ENCODE measurements at places on chromosomes 4 and X.

GRCh38 chr4:173489514-173489913, 40.5 kb downstream of the HAND2 start:
- ATAC-seq: no peak

DNA sequence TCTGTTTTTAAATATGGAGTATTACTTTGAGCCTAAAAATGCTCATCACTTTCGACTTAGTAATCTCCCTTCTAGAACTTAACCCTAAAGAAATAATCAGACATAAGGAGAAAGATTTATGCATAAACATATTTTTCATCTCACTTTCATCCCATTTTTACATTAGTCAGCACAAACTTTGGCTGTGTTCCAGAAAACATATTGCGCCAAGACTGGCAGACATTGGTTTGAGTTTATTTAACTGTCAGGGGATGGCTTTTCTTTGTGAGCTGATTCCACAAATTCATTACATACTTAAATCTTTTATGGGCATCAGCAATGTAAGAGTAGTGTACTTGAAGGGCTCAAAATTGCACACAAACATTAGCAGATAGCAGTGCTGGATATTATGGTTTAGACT, 23.7 kb downstream of the MAOA start:
- no peak for ATAC-seq

DNA sequence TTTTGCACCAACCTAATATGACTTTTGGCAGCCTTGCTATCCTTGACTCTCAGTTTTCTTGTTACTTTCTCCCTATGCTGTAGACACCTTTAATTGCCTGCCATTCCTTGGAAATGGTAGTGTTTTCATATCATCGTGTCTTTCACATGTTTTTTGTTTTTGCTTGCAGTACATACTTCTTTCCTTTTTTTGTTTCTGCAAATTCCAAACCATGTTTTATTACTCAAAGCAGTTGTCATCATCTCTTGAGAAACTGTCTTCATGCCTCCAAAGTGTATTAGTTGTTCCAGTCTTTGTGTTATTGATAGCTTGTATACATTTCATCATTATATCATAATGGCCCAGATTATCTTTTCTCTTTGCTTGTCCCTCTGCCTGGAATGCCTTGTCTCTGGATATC, 57.1 kb downstream of the PDLIM5 start:
- no peak for ATAC-seq

- no peak for ATAC-seq
Measured at GRCh38 chrX:22758807-22759481, 240.8 kb upstream of the DDX53 start.

- no peak for ATAC-seq
Measured at GRCh38 chrX:44392767-44393166, 49.3 kb upstream of the EFHC2 start.

GRCh38 chrX:22300130-22300529, 27.4 kb downstream of the CBLL2 start:
- ATAC-seq: peak; percentile 71

GRCh38 chr4:1012034-1012739, 761 bp downstream of the FGFRL1 start:
- no peak for ATAC-seq

DNA sequence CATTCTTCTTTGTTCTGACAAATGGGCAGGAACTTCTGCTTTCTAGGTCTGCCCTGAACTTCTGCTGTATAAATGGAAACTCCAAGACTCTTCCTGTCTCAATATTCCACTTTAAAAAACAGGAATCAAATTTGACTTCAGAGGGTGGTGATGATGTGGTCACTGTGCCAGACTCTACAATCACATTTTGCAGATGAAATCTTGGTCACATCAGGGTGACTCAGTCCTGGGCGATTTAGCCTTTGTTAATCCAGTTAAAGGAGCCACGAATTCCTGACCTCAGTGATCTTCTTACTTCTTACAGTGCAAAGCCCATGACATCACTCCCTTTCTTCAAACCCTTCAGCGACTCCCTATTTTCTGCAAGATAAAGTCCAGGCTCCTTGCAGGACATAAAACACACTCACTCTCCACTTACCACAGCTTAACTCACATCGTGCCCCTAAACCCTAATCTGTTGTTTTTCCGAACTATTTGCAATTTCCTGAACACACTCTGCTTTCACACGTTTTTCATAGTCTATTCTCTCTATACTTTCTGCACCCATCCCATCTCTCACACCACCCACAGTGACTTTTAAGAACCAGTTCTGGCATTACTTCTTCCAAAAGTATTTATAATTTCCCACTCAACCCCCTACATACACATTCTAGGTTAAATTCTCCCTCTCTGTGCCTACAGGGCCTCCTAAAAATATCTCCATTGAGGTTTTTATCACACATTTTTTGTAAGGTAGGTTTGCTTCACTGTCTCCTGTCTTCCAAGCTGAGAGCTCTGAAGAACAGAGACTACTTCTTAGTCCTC, 11.1 kb downstream of the GASK1B start:
- ATAC-seq: no peak

DNA sequence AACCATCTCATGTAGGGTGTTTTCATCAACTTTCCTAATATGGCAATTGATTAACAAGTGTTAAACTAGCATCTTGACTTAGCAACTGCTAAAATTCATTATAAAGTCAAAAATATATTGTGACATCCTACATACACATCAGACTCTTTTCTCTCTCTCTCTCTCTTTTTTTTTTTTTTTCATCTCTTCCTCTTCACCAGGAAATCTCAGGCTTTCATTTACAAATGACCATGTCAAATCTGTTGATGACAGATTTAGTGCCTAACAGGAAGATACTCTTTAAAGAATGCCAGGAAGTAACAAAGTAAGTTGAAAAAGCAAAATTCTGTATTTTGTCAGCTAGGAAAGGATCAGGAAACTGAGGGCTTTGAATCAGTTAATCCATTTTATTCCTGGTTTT, 365.5 kb downstream of the PCDH7 start:
- no peak for ATAC-seq

GRCh38 chr4:81512757-81513501, 41.2 kb upstream of the RASGEF1B start:
- peak; percentile 73 for ATAC-seq

DNA sequence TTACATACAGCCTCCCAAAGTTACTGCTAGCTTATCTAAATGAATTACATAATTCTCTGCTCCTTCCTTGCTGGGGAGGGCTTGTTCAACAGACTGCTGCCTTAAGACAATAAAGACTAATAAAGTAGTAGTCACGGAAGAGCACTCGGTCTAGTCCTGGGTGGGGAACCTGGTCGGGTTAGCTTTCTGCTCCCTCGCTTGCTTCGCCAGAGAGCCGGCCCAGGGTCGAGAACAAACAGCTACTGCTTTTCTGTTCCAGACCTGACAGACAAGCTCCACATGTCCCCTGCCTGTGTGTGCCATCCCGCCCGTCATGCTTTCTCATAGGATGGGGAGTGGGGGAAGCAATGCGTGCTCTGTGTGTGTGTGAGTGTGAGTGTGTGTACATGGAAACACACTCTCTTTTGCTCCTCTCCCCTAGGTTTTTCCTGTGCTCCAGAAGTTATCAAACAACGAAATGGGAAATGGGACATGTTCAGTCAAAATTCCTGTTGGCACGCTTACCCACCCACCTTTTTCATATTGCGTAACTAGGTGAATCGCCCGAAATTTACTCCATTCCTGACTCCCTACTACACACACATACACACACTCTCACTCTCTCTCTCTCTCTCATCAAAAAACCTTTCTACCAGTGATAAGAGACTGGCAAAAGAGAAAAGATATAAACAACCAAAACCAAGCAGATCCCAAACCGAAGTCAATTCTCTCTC, 1.3 kb downstream of the NPY1R start:
- ATAC-seq: no peak

DNA sequence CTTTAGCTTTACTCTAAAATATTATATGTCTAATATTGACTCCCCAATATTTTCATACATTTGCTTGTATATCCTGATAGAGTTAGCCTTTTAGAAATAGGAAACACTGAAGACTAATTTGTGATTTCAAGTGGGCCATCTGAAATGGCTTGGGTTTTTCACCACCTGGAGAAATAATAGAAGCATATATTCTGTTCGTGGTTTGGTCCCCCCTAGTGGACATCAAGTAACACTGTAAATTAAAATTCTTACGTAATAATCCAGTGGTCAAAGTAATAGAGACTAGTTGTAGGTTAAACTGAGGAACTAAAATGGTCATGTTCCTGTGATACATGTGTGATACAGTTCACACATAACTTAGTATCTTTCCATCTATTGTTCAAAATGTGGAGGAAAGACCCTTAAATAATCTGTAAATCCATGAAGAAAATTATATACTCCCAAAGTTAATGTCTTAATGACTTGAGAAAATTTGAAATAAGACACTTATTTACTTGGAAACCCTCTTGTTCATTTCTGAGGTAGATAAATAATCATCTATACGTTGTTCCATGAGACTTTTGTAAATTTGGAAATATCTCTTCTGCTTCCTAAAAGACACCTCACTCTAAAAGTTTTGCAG, 79.8 kb upstream of the SMARCAD1 start:
- ATAC-seq: no peak

DNA sequence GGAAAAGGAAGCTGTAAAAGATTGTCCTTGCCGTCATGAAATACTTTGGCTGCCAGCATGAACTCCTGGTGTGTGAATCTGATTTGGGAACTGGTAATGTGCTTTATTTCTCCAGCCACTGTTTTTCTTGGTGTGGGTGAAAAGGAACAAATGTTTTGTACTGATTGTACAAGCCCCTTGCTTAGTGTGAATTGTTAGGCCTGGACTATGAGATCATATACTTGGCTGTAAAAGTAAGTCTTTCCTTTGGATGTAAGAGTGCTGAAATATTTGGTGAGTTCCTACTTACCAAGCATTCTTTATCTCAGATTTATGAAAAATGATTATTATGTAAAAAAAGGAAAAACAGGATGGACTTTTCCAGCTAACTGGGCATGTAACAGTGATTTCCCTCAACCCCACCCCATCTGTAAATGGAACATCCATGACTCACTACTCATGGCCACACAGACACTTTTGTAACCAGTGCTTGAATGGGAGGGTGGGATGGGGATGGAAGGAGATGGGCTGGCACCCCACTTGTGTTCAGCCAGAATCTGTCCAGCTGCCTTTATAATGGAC, 6.3 kb downstream of the FNIP2 start:
- no peak for ATAC-seq

- no peak for ATAC-seq
Measured at GRCh38 chrX:2462780-2463179, 38.0 kb downstream of the DHRSX start.

DNA sequence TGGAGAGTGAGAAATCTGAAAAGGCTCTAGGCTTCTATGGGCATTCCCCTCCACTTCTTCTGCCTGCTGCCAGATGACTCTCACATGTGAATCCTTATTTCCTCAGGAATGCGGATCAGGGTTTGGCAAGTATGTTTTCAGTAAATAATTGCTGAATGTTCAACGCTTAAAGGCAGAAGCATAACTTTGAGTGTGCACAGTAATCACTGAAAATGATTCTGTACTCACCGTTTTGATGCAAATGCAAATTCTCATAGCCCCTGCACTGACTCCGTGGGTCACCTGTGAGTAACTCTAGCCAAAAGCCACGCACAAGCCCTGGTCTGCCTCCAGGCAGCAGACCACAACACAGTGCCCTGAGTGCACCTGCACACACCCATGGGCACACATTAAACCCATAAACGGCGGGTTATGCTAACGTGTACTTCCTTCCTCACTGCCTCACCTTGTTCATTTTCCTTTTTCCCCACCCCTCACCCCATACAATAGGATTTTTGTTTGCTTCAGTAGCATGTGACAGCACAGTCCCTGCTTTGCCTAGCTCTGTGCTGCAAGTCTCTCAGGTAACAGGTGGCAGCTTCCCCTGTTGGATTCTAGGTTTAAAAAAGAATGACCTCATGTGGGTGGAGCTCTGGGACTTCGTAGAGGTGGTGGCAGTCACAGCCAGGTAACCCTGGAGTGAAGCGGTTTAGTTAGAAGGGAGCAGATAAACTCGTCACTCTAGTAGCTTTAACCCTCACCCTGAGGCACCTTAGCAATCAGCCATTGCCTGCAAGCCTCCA, at the start of gene ARHGEF38:
Gene ARHGEF38, plus strand, starts transcription at position 656 of the 782 bp plus-strand sequence. CDS start 146 bp downstream, outside the sequence.
- ATAC-seq: peak; percentile 8

- no peak for ATAC-seq
Measured at GRCh38 chr4:137278431-137278830, 253.9 kb downstream of the PCDH18 start.

DNA sequence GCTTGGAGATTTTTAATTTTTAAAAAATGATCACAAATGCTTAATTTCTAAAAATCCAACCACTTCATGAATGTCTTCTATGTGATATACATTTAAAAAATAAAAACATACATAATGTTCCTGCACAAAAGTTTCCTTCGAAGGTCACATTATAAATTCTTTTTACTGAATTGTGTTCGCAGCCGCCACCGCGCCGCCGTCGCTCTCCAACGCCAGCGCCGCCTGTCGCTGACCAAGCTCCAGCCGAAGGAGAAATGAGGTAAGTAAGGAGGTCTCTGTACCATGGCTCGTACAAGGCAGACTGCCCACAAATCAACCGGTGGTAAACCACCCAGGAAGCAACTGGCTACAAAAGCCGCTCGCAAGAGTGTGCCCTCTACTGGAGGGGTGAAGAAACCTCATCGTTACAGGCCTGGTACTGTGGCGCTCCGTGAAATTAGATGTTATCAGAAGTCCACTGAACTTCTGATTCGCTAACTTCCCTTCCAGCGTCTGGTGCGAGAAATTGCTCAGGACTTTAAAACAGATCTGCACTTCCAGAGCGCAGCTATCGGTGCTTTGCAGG, 48.8 kb upstream of the NEUROG2 start:
- ATAC-seq: no peak

GRCh38 chr4:9875516-9875915, 94.1 kb downstream of the DRD5 start:
- no peak for ATAC-seq

GRCh38 chrX:123525123-123525725, 207.6 kb downstream of the THOC2 start:
- no peak for ATAC-seq

GRCh38 chr4:11748164-11748872, 319.6 kb upstream of the HS3ST1 start:
- no peak for ATAC-seq

- ATAC-seq: no peak
Measured at GRCh38 chrX:2483398-2484060, 17.2 kb downstream of the DHRSX start.

DNA sequence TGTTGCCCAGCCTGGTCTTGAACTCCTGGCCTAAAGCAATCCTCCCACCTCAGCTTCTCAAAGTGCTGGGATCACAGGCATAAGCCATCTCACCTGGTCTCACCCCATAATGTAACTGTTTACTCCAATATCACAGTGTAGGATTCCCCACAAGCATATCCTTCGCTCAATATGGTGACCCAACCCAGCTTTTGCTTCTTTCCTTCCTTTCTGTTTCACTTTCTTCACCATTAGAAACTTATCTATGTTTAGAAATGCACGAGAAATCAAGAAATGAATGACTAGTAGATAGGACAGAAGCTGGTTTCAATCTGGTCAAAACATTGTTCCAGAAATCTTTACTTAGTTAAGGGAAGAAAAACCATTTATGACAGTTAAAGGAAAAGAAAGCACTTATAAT, 18.9 kb downstream of the TSPAN5 start:
- no peak for ATAC-seq

DNA sequence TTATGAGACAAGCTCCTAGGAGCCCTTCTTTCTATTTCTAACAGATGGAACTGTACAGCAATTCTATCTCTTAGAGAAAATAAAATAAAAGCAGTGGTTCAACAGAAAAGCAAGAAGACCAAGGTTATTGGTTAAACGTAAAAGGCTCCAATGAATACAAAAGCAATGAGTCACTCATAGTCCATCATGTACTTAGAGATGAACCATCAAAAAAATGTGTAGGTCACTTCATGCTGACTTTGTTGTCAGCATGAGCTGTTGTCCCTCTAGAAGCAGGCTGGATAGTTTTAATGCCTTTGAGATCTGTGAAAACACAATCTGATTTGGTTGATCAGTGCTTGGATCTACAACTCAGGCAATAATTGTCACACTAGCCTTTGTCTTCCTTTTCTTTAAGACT, 378.6 kb upstream of the ANXA10 start:
- ATAC-seq: no peak

All from stimulated activated memory B cell treated with anti-CD40 and anti-IgM and Interleukin-4, amounts not matched to agents 10 μg/mL and 1 μg/mL and 100 μg/mL, for 72 hours (primary cell).